ENCODE measurements at places on chromosomes 4 and X.
A peak's percentile ranks its signal among the peaks of the same experiment; 100 is the strongest.

DNA sequence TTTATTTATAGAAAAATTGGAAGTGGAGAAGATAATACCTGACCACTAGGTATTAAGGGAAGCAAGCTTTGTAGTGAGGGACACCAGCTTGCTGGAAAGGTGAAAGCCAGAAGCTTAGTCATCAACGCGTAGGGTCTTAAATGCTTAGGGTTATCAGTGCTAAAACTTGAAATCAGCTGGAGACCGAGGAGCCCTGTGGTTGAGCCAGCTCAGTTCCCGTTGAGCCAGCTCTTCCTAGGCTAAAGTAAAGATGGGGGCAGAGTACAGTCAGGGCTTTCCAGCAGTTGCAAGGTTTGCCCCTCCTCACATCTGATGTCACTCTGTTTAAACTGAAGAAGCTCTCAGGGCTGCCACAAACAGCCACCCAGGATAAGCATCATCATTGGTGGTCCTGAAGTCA lies 240.7 kb downstream of the DCLK2 start:
- no peak for DNase-seq
- peaks cover 8% of the 10 kb centered on the region for H3K36me3 ChIP-seq
- no peak overlapping the region for H3K27ac ChIP-seq
- H3K4me3 ChIP-seq, result no peak overlapping the region

GRCh38 chr4:109735566-109736365 lies 5.9 kb upstream of the PLA2G12A start:
- peaks cover 15% of the 10 kb centered on the region for H3K27me3 ChIP-seq
- no peak overlapping the region for H3K27ac ChIP-seq
- no peaks in the 10 kb centered on the region for H3K4me1 ChIP-seq
- no peak for DNase-seq

- no peaks in the 10 kb centered on the region for H3K36me3 ChIP-seq
- H3K4me1 ChIP-seq, result no peaks in the 10 kb centered on the region
- DNase-seq, result no peak
- peaks cover 9% of the 10 kb centered on the region for H3K27me3 ChIP-seq
Observed at GRCh38 chr4:47642191-47642830, 157.2 kb downstream of the ATP10D start.

GRCh38 chr4:185793716-185794115 lies 18.3 kb downstream of the SORBS2 start:
- no peaks in the 10 kb centered on the region for H3K27me3 ChIP-seq
- no peak overlapping the region for H3K4me3 ChIP-seq
- DNase-seq, result no peak
- no peaks in the 10 kb centered on the region for H3K36me3 ChIP-seq
- no peak overlapping the region for H3K27ac ChIP-seq

- H3K4me3 ChIP-seq, result no peak overlapping the region
- no peaks in the 10 kb centered on the region for H3K27me3 ChIP-seq
- DNase-seq, result peak; percentile 37
- H3K27ac ChIP-seq, result no peak overlapping the region
- peaks cover 8% of the 10 kb centered on the region for H3K4me1 ChIP-seq
Observed at GRCh38 chrX:134026565-134027311, 41.3 kb upstream of the GPC3 start.

- H3K27me3 ChIP-seq, result no peaks in the 10 kb centered on the region
- H3K4me1 ChIP-seq, result no peaks in the 10 kb centered on the region
- H3K36me3 ChIP-seq, result no peaks in the 10 kb centered on the region
- no peak within 1 kb of the TSS for H3K27ac ChIP-seq
- H3K4me3 ChIP-seq, result no peak within 1 kb of the TSS
- DNase-seq, result no peak
Observed at GRCh38 chrX:30246769-30247489, at the start of gene MAGEB1. Gene MAGEB1, plus strand, starts transcription at chrX:30247146. Its CDS starts 3,348 bp downstream, at chrX:30250494.

GRCh38 chrX:27840881-27841280 lies 33.1 kb downstream of the MAGEB10 start:
- DNase-seq, result no peak
- H3K4me3 ChIP-seq, result no peak overlapping the region
- no peaks in the 10 kb centered on the region for H3K36me3 ChIP-seq
- H3K27ac ChIP-seq, result no peak overlapping the region

GRCh38 chrX:41781500-41781899 lies 57.5 kb downstream of the GPR82 start:
- peaks cover 19% of the 10 kb centered on the region for H3K36me3 ChIP-seq
- peaks cover 11% of the 10 kb centered on the region for H3K4me1 ChIP-seq
- H3K27ac ChIP-seq, result no peak overlapping the region
- no peak overlapping the region for H3K4me3 ChIP-seq
- DNase-seq, result peak; percentile 24
- no peaks in the 10 kb centered on the region for H3K27me3 ChIP-seq

- H3K27ac ChIP-seq, result no peak overlapping the region
- no peaks in the 10 kb centered on the region for H3K27me3 ChIP-seq
- H3K4me1 ChIP-seq, result no peaks in the 10 kb centered on the region
- DNase-seq, result no peak
- H3K4me3 ChIP-seq, result no peak overlapping the region
Observed at GRCh38 chr4:20881658-20882057, 181.4 kb downstream of the PACRGL start.

DNA sequence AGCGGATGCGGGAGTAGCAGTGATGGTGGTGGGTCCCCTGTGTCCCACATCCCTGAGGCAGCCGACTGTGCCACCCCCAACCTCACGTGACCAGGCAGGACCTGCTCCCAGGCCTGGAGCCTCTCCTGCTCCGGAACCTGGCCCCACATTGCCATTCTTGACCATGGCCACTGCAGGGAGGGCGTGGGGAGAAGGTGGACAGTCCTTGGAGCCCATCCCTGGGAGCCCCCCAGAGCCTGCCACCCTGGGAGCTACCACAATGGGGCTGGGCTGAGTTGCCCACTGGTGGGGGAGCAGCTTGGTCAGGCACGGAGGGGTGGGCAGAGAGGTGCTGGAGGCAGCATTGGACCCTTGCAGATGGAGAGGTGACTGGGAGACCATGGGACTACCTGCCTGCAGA lies 36.8 kb downstream of the TMPRSS11A start:
- no peak for DNase-seq
- no peak overlapping the region for H3K27ac ChIP-seq
- H3K27me3 ChIP-seq, result peaks cover 3% of the 10 kb centered on the region

GRCh38 chrX:134691453-134691852 lies 33.2 kb upstream of the PLAC1 start:
- peaks cover 2% of the 10 kb centered on the region for H3K27me3 ChIP-seq
- H3K4me1 ChIP-seq, result no peaks in the 10 kb centered on the region
- no peak for DNase-seq
- no peak overlapping the region for H3K4me3 ChIP-seq

- H3K27ac ChIP-seq, result no peak overlapping the region
- no peaks in the 10 kb centered on the region for H3K4me1 ChIP-seq
- H3K27me3 ChIP-seq, result no peaks in the 10 kb centered on the region
- H3K4me3 ChIP-seq, result no peak overlapping the region
- DNase-seq, result no peak
- no peaks in the 10 kb centered on the region for H3K36me3 ChIP-seq
Observed at GRCh38 chr4:157035471-157035870, 40.5 kb upstream of the GLRB start.

- H3K27me3 ChIP-seq, result no peaks in the 10 kb centered on the region
- no peak for DNase-seq
- H3K36me3 ChIP-seq, result peaks cover 2% of the 10 kb centered on the region
- no peak overlapping the region for H3K27ac ChIP-seq
Observed at GRCh38 chr4:153976954-153977353, 188.1 kb upstream of the SFRP2 start.

DNA sequence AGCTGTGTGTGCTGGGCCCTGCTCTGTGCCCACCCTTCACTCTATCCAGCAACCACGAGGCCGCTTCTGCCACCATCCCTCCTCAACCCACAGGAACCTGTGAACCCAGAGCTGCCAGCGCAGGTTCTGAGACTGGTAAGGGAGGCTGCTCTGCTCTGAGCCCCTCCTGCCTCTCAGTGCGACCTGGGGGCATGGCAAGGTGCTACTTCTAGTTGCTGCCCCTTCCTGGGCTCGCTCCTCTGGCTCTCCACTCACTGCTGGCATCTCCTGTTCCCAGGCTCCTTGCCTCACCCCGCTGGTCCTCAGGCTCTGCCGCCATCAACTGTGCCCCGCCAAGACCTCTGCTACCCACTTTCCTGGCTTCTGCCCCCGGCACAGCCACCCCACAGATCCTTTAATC lies 39.3 kb downstream of the RNF212 start:
- peaks cover 30% of the 10 kb centered on the region for H3K27me3 ChIP-seq
- H3K27ac ChIP-seq, result peak overlapping the region; percentile 6
- H3K4me3 ChIP-seq, result no peak overlapping the region
- no peak for DNase-seq

- no peaks in the 10 kb centered on the region for H3K27me3 ChIP-seq
- H3K4me3 ChIP-seq, result no peak overlapping the region
- H3K4me1 ChIP-seq, result peaks cover 13% of the 10 kb centered on the region
- H3K36me3 ChIP-seq, result peaks cover 16% of the 10 kb centered on the region
- H3K27ac ChIP-seq, result no peak overlapping the region
Observed at GRCh38 chrX:102604327-102604726, 5.0 kb downstream of the ARMCX5 start.

DNA sequence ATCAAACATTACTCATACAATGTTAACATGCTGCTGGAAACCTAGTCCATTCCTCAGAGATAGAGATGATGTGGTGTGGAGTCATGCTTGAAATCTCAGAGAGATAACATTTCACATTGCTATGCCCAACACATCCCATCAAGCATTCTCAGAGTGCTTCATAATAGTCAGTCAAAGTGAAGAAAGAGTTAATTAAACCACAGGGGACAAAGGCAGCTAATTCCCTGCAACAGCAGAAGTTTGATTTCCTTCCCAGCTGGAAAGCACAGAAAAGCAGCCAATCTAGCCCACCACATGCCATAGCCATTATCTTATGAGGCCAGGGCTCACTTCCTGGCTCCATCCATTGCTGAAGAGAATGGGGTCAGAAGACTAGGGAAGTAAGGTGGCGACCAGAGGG lies 8.9 kb downstream of the KDR start:
- H3K27me3 ChIP-seq, result peaks cover 3% of the 10 kb centered on the region
- H3K4me3 ChIP-seq, result no peak overlapping the region
- no peaks in the 10 kb centered on the region for H3K36me3 ChIP-seq
- no peak overlapping the region for H3K27ac ChIP-seq
- no peaks in the 10 kb centered on the region for H3K4me1 ChIP-seq
- no peak for DNase-seq

- H3K36me3 ChIP-seq, result no peaks in the 10 kb centered on the region
- H3K4me1 ChIP-seq, result no peaks in the 10 kb centered on the region
- no peak overlapping the region for H3K4me3 ChIP-seq
- H3K27ac ChIP-seq, result no peak overlapping the region
- no peak for DNase-seq
Observed at GRCh38 chr4:37157476-37158167, 86.9 kb upstream of the NWD2 start.

DNA sequence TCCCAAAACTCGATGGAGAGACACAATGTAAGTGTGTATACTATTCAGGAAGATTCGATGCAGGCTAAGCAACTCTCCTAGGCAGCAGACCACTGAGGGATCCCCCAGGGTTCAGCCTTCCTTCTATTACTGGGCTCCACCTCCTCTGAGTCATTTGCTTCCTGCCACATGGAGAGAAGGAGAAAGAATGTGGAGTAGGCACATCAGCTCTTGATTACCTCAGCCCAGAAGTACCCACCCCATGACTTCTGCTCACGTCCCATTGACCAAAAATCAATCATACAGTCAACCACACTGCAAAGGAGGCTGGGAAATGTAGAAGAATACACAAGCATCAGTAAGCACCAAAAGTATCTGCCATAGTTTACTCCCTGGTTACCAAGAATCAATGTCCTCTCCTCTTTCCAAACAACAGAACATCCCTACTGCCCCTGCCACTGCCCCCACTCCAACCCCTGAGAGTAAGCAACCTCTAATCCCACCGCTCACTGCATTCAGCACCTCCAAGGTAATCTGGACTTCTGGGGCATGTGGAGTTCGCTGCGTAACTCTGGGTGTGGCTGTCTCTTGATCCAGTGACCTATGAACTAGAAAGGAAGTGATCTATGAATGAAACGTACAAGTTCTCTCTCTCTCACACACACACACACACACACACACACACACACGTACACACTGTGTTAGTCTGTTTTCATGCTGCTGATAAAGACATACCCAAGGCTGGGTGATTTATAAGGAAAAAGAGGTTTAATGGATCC lies 91.2 kb upstream of the C1QTNF7 start:
- no peaks in the 10 kb centered on the region for H3K36me3 ChIP-seq
- H3K4me3 ChIP-seq, result no peak overlapping the region
- no peak overlapping the region for H3K27ac ChIP-seq
- H3K27me3 ChIP-seq, result peaks cover 5% of the 10 kb centered on the region

- H3K4me3 ChIP-seq, result peak overlapping the region; percentile 66
- no peaks in the 10 kb centered on the region for H3K36me3 ChIP-seq
- no peak overlapping the region for H3K27ac ChIP-seq
Observed at GRCh38 chr4:153791746-153792617, 3.1 kb upstream of the SFRP2 start.

DNA sequence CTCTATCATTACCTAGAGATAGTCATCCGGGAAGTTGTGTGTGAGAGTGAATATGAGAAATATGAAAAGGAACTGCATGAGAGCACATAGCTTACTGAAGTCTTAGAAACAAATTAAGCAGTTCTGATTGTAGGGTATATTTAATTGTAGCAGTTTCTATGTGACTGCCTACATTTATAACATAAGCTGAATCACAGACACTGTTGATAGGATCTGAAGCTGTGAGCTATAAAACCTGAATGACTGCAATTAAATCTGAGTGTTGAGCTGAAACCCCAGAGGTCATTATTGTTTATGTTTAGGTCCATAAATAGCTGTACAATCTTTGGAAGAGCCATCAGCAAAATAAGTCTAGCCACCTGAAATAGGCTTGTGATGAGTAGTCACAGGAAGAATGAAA lies 210.1 kb upstream of the CXCL13 start:
- no peaks in the 10 kb centered on the region for H3K4me1 ChIP-seq
- no peak overlapping the region for H3K4me3 ChIP-seq
- DNase-seq, result no peak
- H3K36me3 ChIP-seq, result no peaks in the 10 kb centered on the region
- H3K27ac ChIP-seq, result no peak overlapping the region
- peaks cover 9% of the 10 kb centered on the region for H3K27me3 ChIP-seq

DNA sequence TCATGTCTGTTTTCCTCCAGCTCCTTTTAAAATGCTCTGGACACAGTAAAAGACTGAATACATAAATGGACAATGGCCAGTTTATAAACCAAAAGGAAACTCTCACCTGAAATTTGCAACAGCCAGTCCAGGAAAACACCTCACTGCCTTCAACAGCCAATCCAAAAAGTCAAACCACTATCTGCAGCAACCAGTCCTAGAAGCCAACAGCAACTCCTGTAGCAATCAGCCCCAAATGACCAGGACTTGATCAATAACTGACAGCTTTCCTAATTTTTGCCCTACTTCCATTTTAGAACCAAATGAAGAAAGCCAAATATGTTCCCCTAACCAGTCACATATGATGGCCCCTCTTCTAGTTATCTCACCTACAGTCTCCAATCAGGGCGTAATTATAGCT lies 309.5 kb upstream of the CPXCR1 start:
- no peak overlapping the region for H3K27ac ChIP-seq
- no peaks in the 10 kb centered on the region for H3K27me3 ChIP-seq
- H3K4me3 ChIP-seq, result no peak overlapping the region
- H3K4me1 ChIP-seq, result no peaks in the 10 kb centered on the region
- DNase-seq, result no peak

GRCh38 chr4:10983268-10983667 lies 298.7 kb upstream of the CLNK start:
- DNase-seq, result no peak
- H3K27me3 ChIP-seq, result no peaks in the 10 kb centered on the region
- no peak overlapping the region for H3K4me3 ChIP-seq
- no peak overlapping the region for H3K27ac ChIP-seq
- peaks cover 8% of the 10 kb centered on the region for H3K4me1 ChIP-seq
